ENCODE measurements at places on chromosomes 13 and 19.

DNA sequence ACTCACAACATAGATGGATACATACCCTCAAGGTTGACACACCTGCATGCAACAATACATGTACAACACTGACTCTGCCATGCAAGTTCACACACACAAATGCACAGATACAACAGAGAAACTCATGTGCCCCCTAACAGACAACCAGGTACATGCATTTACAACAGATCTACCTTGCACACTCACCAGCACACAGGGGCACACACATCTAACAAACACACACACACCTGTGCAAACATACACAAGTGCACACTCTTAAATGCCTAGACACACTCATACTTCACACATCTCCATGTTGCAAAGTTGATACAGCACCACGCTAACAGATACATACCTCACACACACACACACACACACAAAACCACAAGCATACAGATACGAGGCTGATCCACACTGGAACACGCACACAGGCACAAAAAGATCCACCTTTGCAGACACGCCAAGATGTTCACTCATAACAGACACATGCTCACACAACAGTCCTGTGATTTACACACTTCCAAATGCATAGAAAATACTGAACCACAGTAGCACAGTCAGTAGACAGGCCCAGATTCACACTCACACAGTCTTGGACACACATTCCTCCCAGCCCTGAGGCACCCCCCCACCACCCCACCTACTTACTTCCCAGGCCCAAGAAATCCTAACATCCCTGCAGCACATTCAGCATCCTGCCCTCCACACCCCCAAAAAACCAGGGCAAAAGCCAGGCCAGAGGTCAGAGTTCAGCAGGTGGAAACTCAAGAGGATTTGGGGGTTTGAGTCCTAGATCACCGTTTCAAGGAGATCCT, 1.4 kb downstream of the LRFN1 start:
- no peak for DNase-seq

DNA sequence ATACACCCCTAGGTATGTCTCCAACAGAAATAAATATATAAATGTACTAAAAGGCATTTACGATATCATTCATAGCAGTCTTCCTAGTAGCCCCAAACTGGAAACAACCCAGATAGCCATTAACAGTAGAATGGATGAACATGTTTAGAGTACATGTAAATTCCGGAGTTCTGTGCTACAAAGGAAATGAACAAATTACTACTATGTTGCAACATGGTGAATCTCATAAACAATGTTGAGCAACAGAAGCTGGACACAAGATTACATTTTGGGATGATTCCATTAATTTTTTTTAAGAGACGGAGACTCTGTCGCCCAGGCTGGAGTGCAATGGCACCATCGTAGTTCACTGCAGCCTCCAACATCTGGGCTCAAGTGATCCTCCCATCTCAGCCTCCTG, 5.9 kb upstream of the SLC7A10 start:
- no peak for DNase-seq

- DNase-seq: no peak
These were observed 497 bp upstream of the MLNR start for GRCh38 chr13:49219647-49220035.

- no peak for DNase-seq
These were observed 35.5 kb upstream of the LPAR6 start for GRCh38 chr13:48448285-48448958.

DNA sequence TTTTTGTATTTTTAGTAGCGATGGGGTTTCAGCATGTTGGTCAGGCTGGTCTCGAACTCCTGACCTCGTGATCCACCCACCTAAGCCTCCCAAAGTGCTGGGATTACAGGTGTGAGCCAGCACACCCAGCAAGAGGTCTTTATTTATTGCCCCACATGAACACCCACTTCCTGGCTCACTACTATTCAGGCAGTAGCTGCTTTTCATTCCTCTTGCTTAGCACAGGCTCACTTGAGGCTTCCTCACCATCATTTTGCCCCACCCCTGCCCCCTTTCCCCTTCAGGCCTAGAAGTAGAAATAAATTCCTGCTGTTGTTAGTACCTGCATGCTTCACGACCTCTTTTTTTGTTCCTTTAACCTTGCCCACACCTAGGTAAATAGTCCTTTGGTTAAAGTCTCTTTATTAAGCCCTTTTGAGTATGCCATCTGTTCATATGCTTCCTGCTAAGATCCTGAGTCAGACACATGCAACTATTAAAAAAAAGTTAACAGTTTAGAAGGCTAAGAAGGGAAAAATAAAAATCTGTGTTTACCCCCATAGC, 33.5 kb upstream of the ITM2B start:
- DNase-seq: no peak

DNA sequence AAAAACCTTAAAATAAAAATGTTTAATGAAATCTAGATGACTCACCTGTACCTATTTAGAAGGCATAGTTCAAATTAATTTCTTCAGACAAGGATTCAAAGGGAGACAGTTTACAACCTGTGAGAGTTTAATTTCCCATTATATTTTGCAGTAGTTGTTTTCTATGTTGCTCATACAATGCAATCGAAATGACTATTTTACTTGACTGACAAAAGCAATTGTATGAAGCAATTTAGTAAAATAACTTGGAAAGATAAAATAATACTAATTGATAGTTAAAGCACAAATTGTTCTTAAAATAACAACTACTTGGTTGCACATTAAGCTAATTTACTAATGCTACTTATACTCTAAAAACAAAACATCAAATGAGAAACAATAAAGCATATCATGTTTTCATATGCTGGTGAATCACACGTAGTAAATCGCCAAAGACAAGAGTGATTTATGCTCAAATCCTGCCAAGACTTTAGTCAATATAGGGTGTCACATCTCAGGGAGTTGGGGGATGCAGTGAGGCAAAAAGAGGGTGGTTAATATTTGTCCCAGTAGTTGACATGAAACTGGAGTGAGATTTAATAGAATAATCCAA, 6.4 kb downstream of the DACH1 start:
- DNase-seq: no peak

- DNase-seq: no peak
These were observed 123.9 kb downstream of the URI1 start for GRCh38 chr19:30065680-30066606.

DNA sequence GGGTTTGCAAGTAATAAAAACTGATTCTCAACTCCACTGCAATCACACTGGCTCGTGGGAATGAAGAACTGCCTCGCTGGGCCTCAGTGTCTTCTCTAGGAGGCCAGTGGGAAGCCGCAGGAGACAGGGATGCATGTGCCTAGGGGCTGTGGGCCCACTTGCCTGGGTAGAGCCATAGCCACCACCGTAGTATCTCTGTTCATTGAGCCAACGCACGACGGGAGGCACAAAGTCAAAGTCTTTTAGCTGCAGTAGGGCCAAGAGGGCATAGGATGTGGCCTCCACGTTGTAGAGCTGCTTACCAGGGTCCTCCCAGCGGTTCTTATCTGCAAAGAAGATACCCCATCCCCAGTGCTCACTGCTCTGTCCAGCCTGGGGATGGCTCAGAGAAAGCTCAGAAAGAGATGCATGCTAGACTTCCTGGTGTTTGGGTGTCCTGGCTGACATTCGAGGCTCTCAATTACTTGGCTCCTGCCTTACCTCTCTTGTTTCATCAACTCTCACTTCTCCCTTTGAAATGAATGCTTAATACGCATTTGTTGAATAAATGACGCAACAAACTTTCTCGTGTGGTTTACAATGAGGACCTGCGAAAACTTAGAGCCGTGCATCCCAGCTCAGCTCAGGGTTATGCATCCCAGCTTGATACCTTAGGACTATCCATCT, 16.1 kb upstream of the TNFSF14 start:
- no peak for DNase-seq

- DNase-seq: no peak
These were observed 13.2 kb upstream of the CRTC1 start for GRCh38 chr19:18670312-18670711.

DNA sequence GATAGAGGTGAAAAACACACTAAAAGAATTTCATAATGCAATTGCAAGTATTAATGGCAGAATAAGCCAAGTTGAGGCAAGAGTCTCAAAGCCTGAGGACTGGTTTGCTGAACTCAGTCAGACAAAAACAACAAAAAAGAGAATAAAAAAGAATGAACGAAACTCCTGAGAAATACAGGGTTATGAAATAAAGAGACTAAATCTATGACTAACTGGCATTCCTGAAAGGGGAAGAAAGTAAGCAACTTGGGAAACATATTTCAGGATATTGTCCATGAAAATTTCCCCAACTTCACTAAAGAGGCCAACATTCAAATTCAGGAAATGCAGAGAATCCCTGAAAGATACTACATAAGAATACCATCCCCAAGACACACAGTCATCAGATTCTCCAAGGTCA, 47.8 kb downstream of the UBL3 start:
- no peak for DNase-seq

DNA sequence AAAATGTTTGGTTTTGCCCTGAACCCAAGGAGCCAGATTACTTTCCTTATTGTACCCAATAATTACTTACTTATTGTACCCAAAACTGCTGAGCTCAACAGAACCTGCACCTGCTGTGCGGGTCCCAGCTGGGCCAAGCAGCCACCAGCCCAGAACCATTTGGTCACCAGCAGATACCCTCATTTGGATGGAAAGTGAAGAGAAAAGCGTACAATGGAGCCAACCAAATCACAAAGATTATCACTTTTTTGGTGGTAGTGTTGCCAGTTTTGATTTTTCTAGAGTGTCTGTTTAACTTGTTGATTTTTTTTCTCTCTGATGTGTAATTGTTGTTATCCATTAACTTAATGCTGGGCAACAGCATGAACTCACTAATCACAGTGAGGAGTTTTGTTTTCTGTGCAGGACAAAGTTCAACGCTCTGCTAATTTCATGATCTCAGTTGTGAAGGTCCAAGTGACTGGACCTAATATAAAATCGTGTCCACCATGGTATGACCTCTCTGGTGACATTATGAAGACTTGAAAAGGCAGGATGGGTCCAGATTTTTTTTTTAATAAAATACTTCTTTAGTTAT, 23.8 kb downstream of the SPATA13 start:
- DNase-seq: no peak

GRCh38 chr19:44777715-44778347, at the start of gene CBLC:
Gene CBLC (plus strand): TSS chr19:44777890. CDS start chr19:44777932, 42 bp downstream.
- DNase-seq: no peak

- no peak for DNase-seq
These were observed 648.3 kb upstream of the SPRY2 start for GRCh38 chr13:80989241-80989640.

DNA sequence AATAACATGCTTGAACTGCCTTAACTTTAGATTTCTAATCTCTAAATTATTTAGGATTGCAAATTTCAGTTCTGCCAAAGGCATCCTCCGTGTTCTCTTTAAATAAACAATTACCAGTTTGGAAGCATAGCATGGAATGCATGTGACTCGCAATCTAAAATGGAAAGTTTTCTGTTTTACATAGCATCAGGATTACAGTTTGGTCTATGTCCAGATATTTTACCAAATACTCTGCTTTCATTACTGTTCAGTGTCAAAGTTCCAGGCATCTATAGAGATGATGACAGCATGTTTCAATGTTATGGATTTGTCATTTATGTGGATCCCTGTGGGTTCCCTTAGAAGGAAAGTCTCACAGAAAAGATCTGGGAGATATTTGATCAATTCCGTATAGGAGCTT, 16.8 kb downstream of the FLT1 start:
- no peak for DNase-seq
